ENCODE measurements at places on chromosomes 12 and 14.
A peak's percentile ranks its signal among the peaks of the same experiment; 100 is the strongest.

DNA sequence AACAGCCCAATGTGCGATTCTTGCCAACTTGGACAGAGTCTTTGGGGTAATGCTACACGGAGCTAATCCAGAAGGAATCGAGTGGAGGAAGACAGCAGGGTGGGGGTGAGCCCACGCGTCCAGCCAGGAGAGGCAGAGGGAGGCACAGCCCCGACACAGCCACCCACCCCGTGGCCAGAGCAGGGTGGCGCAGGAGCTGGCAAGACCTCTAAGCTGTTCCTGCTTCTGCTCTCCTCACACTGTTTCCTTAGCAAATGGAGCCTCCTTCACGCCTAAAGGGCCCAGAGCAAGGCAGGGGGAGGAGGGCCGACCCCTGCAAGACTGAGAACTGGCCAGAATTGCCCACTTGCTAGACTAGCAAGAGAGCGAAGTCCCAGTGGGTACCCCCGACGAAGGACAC, 91.5 kb downstream of the FBXL14 start:
- no peak for DNase-seq

DNA sequence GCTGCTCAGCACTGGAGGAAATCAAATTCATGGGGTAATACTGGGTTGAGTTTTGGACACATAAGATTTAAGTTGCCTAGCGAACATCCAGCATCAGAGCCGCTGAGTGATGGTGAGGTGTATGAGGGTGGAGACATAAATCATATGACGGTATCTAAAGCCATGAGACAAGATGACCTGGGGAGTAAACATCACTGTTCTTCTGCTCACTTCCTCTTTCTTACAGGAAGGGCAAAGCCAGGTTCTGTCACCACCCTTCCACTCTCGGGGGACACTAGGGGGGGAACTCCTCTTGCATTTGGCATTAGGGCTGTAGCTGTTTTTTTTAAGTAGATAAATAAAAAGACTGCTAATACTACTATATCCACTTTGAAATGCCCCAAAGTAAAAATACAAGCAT, 24.0 kb downstream of the PRDM4 start:
- DNase-seq, result no peak

DNA sequence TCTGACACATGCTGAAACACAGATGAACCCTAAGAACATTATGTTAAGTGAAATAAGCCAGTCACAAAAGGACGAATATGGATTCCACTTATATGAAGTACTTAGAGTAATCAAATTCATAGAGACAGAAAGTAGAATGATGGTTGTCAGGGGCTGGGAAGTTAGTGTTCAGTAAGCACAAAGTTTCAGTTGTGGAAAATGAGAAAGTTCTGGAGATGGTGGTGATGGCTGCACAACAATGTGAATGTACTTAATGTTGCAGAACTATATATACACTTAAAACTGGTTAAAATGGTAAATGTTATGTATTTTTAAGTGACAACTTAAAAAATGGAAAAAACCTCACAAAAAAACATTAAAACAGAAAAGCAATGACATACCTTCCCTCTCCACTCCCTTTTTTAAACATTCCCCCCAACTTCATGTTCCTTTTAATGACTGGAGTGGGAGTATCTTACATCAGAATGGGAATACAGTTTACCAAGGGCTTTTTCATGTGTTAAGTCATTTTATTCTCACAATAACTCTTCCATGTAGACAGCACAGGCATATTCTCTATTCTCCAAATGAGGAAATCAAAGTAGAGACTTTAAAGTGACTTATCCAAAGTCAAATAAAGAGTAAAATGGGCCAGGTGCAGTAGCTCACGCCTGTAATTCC, 24.0 kb downstream of the BTBD7 start:
- no peak for DNase-seq

- DNase-seq, result no peak
Measured at GRCh38 chr12:120475643-120476042, 6.1 kb upstream of the SRSF9 start.

DNA sequence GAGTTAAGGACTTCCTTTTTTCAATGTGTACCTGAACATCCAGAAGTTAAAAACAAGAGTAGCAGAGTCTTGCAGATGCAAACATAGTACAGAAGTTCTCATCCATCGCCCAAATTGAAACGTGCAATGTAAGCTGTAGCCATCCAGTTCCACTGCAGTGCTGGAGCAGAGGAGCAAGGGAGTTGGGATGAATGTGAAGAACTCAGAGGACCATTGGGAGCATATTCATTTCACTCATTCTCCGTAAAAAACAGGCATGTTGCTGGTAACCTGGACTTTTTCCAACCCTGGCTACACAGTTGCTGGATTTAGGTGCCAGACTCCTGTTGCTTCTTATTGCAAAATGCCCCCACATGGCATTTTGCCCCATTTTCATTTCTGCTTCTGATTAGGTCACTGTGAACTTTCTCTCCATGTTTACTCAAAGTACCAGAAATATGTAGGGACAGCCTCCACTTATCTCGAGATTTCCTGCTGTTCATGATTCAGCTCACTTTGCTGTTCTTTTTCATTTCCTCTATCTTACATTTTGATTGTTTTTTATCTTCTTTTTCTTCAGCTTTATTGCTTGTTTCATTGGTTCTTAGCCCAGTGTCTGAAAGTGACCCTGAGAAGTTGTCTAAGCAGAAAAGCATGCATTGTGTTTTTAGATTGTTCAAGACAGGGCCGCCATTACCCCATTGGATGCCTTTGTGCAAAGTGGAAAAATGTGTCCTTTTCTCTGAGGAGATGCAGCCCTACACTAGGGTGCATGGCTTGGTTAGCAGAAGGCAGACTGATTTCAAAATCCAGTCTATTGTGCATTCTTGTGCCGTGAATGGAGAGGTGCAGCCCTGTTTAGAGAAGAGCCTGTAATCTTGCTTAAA, 109.0 kb upstream of the AMIGO2 start:
- no peak for DNase-seq

- DNase-seq, result no peak
Measured at GRCh38 chr14:54854181-54854580, 48.4 kb downstream of the GCH1 start.

DNA sequence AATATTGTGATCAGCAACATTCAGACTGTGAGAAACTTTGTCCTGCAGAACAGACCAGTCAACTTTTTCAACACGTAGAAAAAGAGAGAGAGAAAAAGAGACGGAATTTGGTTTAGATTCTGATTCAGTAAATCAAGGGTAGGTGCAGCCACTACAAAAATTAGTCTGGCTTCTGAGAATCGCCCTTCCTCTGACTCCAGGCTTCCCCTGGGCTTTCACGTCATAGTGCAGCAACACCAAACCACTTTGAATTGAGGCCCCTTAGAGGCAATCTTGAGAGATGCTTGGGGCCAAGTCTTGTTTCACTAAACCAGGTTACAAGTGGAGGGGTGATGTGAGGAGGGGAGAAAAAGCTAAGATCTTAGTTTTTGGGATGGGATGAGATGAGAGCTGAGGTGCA, 37.5 kb upstream of the PTGR2 start:
- DNase-seq, result no peak

DNA sequence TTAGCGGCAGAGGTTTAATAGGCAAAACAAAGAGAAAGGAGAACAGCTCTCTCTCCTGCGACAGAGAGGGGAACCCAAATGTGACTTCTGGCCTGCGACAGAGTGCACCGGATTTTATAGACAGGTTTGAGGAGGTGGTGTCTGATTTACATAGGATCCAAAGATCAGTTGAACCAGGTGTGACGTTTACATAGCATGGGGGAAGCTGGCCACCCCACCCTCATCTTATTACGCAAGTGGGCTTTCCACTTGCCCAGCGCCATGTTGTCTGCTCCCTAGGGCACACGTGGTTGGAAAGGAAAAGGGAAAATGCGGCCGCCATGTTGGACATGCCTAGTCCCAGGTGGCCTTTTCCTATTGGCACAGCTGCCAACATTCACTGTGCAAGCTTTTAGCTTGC, 17.4 kb downstream of the BCL2L14 start:
- no peak for DNase-seq

DNA sequence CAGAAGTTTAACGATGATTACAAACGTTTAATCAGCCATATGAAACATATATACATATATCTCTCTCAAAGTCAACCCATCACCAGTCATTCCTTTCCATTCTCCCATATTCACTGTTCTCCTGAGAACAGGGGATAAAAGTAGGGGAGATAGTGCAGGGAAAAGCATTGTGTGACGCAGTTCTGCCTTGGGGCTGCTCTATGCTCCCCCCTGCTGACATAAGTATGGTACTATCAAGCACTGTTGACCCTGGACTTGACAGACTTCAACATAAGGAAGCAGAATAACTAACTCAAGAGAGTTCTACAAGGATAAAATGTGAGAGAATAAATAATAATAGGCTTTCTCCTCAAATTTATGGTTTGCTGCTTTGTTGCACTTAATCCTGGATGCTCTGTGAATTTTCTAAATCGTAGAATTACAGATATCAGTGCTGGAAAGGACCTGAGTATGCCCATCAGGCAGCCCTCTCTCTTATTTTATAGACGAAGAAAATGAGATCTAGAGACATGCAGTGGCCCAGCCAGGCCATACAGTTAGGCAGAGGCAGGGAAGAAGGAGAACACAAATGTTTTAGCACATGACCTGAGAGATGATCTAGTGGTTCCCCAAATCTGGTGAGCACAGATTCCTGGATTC, 87.2 kb downstream of the SCN8A start:
- peak; percentile 11 for DNase-seq

GRCh38 chr12:124369055-124369826, 74.3 kb downstream of the RFLNA start:
- DNase-seq, result no peak

DNA sequence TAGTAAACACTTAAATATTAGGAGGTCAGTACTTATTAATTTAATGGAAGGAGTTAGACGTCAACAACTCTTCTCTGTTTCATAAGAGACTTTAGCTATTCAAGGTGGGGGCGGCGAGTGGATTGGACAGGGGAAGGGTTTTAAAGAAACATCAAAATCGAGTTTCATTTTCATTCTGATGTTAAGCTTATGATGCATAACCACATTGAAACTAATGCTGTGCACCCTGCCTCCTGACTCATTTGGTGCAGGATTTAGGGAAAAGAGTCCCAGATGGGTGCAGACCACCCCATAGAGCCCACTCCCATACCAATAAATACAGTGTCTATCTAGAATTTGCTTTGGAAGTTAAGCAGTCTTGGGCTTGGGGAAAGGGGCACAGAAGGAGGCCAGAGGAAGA, 7.4 kb downstream of the ZBTB39 start:
- DNase-seq, result peak; percentile 66

- DNase-seq, result peak; percentile 40
Measured at GRCh38 chr14:73591690-73592449, at the start of gene ACOT4. Gene ACOT4 (plus strand): TSS chr14:73591873. CDS start chr14:73591960, 87 bp downstream.

DNA sequence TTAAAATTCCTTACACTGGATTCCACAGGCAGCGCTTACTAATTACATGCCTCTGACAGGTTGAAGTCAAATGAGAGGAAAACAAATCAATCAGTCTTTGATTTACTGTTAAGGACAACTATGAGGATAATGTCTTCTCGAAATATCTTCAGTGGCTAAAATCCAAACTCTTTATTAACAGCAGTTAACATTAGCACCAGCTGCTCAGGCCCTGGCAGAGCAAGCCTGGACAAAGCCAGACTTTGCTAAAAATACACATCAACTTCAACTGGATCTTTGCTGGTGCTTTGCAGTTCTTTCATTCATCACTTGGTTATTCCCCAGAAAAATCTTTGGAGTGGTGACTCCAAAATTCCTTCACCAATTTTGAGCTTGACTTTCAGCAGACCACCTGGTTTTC, 98.7 kb downstream of the HECTD4 start:
- no peak for DNase-seq

- DNase-seq, result no peak
Measured at GRCh38 chr12:112936927-112937326, 1.3 kb upstream of the OAS3 start.

GRCh38 chr12:118979763-118980406, 1.5 kb upstream of the SRRM4 start:
- DNase-seq, result peak; percentile 7

GRCh38 chr14:95660651-95661515, 25.3 kb upstream of the TCL1B start:
- no peak for DNase-seq

GRCh38 chr12:94266796-94267536, 118.6 kb downstream of the PLXNC1 start:
- no peak for DNase-seq

GRCh38 chr14:104895207-104895785, 29.4 kb upstream of the PLD4 start:
- DNase-seq, result no peak

- peak; percentile 54 for DNase-seq
Measured at GRCh38 chr14:103561381-103562178, 877 bp downstream of the BAG5 start.

DNA sequence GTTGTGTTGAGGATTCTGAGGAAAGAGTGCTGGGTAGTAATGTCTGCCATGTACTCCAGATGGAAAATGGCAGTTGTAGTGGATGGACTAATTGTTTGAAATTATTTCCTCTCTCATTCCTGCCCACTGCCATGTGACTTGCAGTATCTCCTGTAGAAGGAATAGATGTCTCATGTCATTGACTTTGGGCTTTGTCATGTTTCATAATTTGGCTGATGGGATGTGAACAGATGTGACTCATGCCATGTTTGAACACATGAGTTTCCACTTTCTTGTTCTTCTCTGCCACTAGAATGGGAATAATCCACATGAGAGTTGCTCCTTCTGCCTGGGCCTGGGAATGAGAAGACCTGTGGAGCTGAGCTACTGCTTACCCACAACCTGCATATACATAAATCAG, 2.4 kb upstream of the CALCOCO1 start:
- DNase-seq, result no peak

DNA sequence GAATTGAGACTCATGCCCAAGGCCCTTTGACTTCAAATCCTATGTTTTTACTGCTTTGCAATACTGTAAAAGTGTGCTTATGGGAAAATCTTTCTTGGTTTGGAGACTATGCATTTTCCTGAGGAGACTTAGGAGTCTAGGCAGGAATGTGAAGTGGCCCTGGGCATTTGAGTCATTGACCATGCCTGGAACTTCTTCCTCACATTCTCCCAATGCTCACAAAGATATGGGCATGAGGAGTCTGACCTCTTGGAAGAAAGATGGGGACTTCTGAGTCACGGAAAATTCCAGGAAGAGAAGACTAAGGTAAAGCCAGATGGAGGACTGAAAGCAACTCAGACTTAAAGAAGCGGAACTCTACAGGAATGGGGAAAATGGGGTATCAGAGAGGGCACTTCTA, 38.2 kb upstream of the ZNF641 start:
- DNase-seq, result no peak

DNA sequence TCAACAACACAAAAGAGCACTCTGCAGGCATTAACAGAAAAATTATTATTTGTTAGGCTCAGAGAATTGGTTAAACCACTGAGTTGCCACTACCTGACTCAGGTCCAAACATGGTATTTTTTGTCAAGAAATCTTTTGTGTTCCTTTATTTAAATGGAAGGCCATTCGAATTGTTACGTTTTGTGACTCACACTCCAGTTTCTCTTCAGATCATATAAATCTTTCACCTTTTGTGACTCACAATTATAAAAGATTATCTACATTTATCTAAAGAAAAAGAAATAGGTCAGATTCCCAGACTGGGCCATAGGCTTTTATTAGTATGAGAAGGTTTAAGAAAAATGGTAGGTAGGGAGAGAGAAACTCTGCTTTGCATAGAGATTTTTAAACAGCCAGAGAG, 669.8 kb downstream of the GALC start:
- DNase-seq, result no peak
